ENCODE measurements at places on chromosomes 16 and 17. TPM values are rescaled to one million over a fixed set of nuclear protein-coding genes. Genes with fewer than 3 reads are reported as not detected.

- DNase-seq: no peak
These were observed 508.7 kb downstream of the KCNJ2 start for GRCh38 chr17:70677783-70678647.

DNA sequence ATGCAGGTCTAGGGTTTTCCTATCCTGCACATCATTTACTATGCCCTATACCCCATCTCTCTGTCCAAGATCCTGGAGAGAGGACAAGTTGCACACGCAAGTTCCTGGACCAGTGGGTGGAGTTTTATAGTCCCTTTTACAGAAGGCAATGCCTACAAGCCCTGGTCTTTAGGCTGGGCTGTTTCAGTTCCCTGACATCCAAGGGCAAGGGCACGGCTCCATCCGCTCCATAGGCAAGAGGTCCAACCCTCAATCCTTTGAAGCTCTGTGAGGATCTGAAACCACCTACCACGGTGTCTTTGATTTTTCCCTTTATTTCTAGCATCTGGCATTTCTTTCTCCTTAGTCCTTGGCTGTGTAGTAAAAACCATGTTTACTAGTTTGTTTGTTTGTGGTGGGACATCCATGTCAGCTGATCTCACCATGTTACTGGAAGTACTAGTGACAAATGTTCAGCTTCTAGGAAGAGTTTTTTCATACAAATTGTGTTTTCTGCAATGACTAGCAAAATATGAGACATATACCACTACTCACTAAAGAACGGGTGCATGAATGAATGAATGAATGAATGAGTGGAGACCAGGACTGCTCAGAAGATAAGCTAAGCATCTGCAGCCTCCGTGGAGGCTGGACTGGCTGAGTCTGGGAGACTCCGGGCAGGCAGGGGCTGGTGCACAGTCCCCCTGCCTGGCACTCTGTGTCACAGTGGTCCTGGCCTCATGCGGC is 359.4 kb downstream of the SLC39A11 start:
- DNase-seq: no peak

GRCh38 chr17:82022981-82023446 is at the start of gene LRRC45:
TSS of gene LRRC45 (plus strand) at chr17:82023305. CDS start at chr17:82023644, 339 bp downstream.
- peak; percentile 100 for DNase-seq

- no peak for DNase-seq
These were observed 77.6 kb downstream of the PRKCA start for GRCh38 chr17:66379996-66380395.

- peak; percentile 62 for DNase-seq
These were observed 33.0 kb upstream of the PMP22 start for GRCh38 chr17:15298176-15298575.

GRCh38 chr16:72120026-72120425 is 26.4 kb downstream of the DHX38 start:
- DNase-seq: no peak

TMEM220 gene
- 1.1 TPM for total RNA-seq
